Fibroblast of villous mesenchyme (primary cell): ENCODE measurements at places on chromosomes 5 and 9. TPM values are rescaled to one million over a fixed set of nuclear protein-coding genes. Genes with fewer than 3 reads are reported as not detected.

DNA sequence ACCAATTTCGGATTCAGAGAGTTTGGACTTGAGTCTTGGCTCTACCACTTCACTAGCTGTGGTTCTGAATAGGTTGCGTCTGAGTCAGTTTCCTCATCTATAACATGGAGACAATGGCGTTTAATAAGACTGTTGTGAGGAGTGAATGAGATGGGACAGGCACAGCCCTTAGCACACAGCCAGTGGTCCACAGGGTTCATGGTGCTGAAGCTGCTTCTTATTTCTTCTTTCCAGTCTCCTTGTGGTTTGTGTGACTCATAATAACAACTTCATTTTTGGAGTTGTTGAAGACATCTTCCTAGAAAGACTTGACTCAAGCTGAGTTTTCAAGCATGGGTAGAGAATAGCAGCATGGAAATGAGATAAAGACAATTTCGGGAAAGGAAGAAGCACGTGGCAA lies 172.6 kb upstream of the PPP2R2B start:
- DNase-seq = no peak

DMRT3 gene
- not detected in 2 replicates for total RNA-seq

- DNase-seq = no peak
These were observed 319.5 kb downstream of the PIK3R1 start for GRCh38 chr5:68534956-68535520.

ALDH1B1 gene
- 66.0 and 74.3 TPM in 2 replicates for total RNA-seq

GRCh38 chr5:76807296-76807695 lies 11.5 kb upstream of the F2RL1 start:
- peak; percentile 83 for DNase-seq

DNA sequence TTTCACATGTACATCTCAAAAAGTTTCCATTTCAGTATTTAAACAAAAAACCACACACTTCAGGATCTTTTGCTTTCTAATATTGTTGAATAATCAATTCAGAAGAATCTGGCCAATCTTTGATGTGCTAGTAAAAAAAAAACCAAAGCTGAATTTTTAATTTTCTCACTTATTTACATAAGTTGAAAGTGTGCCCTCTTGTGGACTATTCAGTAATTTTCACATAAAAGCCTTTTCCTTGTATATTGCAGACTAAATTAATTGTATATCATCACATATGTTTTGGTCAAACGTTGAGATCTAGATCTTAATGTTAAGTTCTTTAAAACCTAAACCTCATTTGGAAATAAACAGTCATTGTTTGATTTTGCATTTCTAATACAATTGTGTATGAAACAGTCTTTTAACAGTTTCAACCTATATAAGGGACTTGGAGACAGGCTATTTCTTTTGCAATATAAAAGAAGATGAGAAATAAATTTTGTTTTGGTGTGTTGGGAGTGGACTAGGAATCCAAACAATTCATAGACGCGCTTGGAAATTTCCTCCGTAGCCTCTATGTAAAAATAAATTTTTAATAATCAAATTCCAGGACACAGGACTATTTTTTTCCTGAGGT lies 68.1 kb downstream of the NIPBL start:
- peak; percentile 78 for DNase-seq

- DNase-seq = no peak
These were observed 19.8 kb downstream of the CKMT2 start for GRCh38 chr5:81252904-81253303.

ARID3C gene
- 0.32 TPM in 1 of 2 replicates, not detected in the other for total RNA-seq

SLC45A2 gene
- under 0.01 TPM in 1 of 2 replicates, not detected in the other for total RNA-seq

OXCT1 gene
- total RNA-seq = 19.6 and 23.3 TPM in 2 replicates

DNA sequence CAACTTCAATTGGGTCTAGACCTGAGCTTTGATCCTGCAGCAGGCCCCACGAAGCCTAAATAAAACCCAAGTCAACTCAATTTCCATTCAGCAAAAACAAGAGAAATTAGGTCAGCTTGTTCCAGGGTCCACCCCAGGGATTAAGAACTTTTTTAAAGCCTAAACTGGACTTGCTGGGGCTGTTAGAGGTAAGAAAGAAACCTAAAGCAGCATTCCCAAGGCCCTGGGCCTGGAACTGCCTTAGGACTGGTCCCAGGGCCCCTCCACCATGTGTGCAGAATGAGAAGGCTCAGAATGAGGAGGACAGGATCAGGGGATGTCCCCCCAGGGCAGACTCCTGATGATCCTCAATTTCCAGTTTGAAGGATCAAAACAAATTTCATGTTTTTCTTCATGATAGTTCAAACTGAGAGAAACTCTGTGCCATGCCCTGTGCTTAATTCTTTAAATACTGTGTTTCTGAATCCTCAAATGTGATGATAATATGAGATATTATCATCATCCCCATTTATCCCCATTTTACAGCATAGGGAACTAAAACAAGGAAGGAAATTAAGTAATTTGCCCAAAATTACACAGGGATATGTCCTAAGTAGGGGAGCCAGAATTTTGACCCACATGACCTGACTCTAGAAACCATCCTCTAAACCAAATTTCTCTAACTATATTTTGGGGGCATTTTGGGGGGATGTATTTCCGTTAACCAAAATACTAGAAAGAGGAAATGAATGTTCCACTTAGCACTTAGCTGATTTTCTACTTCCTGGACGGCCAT lies 64.5 kb downstream of the DENND1A start:
- no peak for DNase-seq

KIF27 gene
- 2.9 and 3.9 TPM in 2 replicates for total RNA-seq

GHR gene
- total RNA-seq = 0.97 and 2.2 TPM in 2 replicates

OR13C2 gene
- not detected in 2 replicates for total RNA-seq

DNA sequence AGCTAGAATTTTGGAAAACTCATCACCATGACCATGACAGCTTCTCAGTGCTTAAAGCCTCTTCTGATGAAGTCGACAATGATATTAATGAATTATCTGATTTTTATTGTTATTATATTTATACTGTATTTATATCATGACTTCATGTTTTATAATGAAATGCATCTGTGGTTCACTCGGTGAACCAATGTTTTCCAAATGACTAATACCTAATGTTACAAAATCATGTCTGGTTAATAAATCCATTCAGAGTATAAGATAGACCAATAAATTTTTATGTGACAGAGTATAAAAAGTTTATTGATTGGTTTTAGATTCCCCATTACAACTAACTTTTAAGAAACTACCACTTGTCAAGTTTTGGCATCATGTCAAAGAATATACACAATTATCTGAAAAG lies 416.5 kb downstream of the MLLT3 start:
- peak; percentile 59 for DNase-seq

PKD2L2 gene
- total RNA-seq = not detected in 2 replicates

DNA sequence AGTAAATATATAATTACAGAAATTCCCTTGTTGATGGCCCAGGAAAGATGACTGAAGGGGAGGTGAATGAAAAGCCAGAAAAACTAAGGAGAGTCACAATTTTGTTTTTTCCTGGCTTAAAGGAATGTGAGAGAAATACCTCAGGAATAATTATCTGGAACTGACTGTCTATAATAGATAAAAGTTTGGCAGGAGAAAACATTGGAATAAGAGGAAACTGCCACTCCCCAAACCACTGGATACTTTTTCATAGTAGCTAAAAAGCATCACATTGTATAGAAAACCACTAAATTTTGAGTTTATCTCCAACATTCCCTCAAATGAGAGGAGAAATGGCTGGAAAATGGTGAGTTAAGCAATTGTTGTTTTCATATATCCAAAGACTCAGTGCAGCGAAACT lies 326.0 kb downstream of the NPR3 start:
- no peak for DNase-seq

C9 gene
- total RNA-seq = under 0.01 TPM in 1 of 2 replicates, not detected in the other

DNA sequence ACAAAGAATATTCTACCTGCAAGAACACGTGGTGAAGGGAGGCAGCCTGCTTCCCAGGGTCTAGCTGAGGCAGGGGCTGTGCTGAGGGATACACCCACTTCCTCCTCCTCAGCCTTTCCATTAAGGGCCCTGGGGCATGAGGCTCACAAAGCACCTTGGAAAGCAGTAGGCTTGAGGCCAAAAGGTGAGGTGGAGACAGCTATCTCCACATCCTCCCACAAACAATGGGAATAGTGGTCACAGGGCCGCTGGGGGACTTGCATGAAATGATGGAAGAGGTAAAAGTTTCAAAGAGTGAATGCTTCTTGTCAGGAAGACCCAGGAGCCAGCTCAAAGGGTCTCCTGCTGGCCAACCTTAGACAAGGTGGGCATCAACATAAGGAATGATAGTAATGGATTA lies 207.9 kb downstream of the CDK5RAP2 start:
- DNase-seq = no peak

DNA sequence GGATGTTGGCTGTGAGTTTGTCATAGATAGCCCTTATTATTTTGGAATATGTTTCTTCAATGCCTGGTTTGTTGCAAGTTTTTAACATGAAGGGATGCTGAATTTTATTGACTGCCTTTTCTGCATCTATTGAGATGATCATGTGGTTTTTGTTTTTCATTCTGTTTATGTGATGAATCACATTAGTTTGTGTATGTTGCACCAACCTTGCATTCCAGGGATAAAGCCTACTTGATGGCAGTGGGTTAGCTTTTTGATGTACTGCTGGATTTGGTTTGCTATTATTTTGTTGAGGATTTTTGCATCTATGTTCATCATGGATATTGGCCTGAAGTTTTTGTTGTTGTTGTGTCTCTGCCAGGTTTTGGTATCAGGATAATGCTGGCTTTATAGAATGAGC lies 225.6 kb downstream of the PCSK1 start:
- DNase-seq = no peak

DNA sequence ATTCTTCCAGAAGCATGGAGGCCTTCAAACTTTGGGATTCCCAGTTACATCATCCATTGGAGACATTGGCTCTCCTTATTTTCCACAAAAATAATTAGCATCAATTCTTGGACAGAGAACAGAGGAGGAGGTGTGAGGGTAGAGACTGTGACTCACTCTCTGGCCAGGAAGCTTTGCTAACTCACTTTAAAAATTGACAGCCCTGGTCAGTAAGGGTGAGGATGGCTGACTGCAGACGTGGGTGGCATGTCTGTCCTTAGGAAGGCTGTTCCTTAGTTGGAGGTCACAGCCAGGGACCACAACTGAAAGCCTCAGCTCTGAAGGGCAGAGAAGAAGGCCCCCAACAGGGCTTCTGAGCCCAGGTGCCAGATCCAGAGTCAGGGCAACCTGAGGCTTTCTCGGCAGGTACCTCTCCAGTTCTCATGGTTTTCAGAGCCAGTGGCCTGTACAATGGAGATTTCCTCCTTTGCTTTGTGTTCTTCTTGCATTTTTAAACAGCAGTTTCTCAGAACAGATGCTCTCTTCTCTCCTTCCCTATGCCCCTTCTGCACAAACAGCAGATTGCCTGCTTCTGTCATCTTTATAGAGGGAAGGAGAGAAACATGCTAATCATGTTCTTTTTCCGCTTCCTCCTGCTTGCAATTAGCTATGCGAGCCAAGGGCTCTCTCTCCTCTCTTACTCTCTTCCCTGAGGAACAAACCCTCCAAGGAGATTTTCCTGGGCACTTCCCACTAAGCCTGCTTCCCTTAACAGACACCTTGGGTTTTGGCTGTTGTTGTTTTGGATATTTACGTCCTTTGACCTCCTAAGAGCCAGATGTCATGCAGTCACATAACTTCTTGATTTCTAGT lies 92.5 kb upstream of the ZNF366 start:
- peak; percentile 56 for DNase-seq

F2RL2 gene
- total RNA-seq = 29.8 and 43.2 TPM in 2 replicates

DNA sequence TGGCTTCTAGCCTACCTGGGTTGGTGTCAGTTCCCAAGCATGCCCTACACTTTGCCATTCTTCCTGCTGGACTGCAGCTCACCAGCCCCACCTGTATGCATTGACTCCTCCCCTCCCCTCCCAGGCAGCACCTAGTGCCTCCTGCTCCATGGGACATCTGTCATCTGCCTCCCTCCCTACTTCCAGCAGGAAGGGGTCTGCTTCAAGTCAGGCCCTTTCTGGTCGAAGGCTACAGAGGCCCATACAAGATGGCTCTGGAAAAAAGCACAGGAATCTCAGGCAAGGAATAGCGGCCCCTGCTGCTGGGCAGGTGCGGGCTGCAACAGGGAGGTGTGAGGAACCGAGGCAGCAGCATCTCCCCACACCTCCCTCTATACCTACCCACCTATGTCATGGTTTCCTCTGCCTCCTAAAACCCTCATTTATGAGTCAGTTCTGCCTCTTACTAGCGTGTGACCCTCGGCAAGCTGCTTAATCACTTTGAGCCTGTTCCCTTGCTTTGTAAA lies 19.7 kb downstream of the WWC1 start:
- DNase-seq = no peak
